ENCODE measurements at places on chromosomes 2 and 18. TPM values are rescaled to one million over a fixed set of nuclear protein-coding genes. Genes with fewer than 3 reads are reported as not detected.
A peak's percentile ranks its signal among the peaks of the same experiment; 100 is the strongest.

GRCh38 chr2:226652369-226652768 lies 147.3 kb downstream of the IRS1 start:
- no peak for DNase-seq
- peaks cover 8% of the 10 kb centered on the region for H3K4me1 ChIP-seq
- no peak overlapping the region for H3K4me3 ChIP-seq
- no peaks in the 10 kb centered on the region for H3K27me3 ChIP-seq
- H3K36me3 ChIP-seq, result no peaks in the 10 kb centered on the region
- peak overlapping the region; percentile 25 for H3K27ac ChIP-seq

DNA sequence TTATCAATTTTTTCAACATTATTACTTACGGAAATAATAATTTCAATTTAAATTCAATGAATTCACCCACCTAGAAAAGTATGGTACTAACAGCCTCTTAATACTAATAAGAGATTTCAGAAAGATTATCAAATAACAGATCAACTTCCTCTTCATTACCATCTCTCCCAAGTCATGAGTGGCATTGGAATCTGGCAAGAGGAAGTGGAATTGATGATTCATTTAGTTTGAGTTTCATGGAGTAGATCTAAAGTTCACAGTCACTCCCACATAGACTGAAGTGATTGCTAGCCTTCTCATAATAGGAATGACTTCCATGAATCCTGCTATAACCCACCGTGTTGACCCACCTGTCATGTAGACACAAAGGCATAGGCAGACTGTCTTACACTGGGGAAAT lies 77.7 kb upstream of the WDR75 start:
- H3K36me3 ChIP-seq, result no peaks in the 10 kb centered on the region
- H3K4me1 ChIP-seq, result no peaks in the 10 kb centered on the region
- H3K4me3 ChIP-seq, result no peak overlapping the region
- DNase-seq, result no peak

- no peak overlapping the region for H3K4me3 ChIP-seq
- H3K27me3 ChIP-seq, result no peaks in the 10 kb centered on the region
- H3K27ac ChIP-seq, result no peak overlapping the region
- no peaks in the 10 kb centered on the region for H3K4me1 ChIP-seq
- DNase-seq, result no peak
These were observed 10.2 kb downstream of the IAH1 start for GRCh38 chr2:9484533-9484932.

DNA sequence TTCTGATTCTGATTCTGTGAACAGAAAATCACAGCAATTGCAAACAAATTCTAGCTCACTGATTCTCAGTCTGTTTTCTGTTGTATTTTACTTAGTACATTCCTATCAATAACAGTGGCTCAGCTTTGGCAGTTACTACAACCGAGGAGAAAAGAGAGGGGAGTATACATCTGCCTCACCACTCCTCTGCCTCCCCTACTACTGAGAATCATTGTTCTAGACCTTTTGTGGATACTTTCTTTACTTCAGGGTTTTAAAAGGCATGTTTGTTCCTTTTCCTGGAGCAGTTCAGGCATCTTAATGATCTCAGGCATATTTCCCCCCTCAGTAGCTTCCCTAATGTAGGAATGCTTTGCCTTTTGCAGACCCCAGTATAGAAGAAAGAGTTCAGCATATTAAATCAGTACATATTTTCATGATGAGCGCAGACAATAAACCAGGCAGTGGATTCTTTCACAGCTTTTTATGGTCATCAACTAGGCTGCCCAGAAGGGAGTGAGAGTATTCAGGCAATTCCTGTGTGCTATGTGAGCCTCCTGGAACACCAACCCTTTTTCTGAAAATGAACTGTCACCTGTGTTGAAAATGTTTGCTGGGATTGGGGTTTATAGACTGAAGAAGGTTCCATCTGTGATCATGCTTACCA lies 10.3 kb downstream of the STAMBP start:
- H3K27me3 ChIP-seq, result no peaks in the 10 kb centered on the region
- no peak for DNase-seq
- no peaks in the 10 kb centered on the region for H3K4me1 ChIP-seq
- H3K27ac ChIP-seq, result no peak overlapping the region
- H3K36me3 ChIP-seq, result no peaks in the 10 kb centered on the region
- no peak overlapping the region for H3K4me3 ChIP-seq

DNA sequence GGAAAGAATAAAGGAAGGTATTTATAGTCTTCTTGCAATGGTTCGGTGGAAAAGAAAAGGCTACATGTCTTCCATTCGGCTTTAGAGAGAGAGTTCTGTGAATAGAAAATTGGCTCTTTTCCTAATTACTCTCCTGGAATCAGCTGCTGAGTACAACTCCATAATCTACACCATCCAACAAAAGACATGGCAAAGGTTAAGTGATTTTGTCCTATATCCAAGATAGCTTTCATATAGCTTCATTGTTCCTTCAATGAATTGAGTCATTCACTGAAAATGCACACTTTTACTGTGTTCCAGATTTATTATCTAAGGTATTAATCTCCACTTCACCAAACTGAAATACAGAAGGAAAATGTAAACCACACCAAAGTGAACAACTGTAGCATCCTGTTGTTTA lies 514.5 kb downstream of the LRRTM4 start:
- no peaks in the 10 kb centered on the region for H3K36me3 ChIP-seq
- H3K27ac ChIP-seq, result no peak overlapping the region
- no peaks in the 10 kb centered on the region for H3K4me1 ChIP-seq
- no peaks in the 10 kb centered on the region for H3K27me3 ChIP-seq
- no peak overlapping the region for H3K4me3 ChIP-seq

- no peak overlapping the region for H3K4me3 ChIP-seq
- H3K27ac ChIP-seq, result no peak overlapping the region
- DNase-seq, result no peak
- no peaks in the 10 kb centered on the region for H3K27me3 ChIP-seq
- H3K4me1 ChIP-seq, result no peaks in the 10 kb centered on the region
- no peaks in the 10 kb centered on the region for H3K36me3 ChIP-seq
These were observed 54.9 kb upstream of the CAPN13 start for GRCh38 chr2:30862054-30862651.

GRCh38 chr2:74927621-74928020 lies 30.8 kb upstream of the POLE4 start:
- H3K27ac ChIP-seq, result no peak overlapping the region
- no peaks in the 10 kb centered on the region for H3K36me3 ChIP-seq
- H3K4me3 ChIP-seq, result no peak overlapping the region
- H3K27me3 ChIP-seq, result no peaks in the 10 kb centered on the region
- no peak for DNase-seq

DNA sequence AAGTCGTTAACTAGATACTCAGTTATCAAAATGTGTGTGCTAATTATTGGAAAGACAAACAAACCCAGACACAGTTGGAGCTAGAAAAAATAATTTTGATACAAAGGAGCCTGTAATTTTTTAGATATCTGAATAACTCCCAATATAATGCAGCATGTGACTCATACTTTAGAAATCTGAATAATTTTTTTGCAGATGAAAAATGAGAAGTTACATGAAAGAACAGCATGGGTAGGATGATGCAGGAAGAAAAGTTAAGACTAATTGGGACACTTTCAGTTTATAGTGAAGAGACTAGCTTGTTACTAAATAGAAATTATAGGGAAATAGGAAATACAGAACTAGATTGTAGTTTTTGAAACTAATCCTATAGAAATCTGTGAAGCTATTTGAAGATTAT lies 945.8 kb downstream of the CBLN2 start:
- no peaks in the 10 kb centered on the region for H3K36me3 ChIP-seq
- H3K27me3 ChIP-seq, result no peaks in the 10 kb centered on the region

- H3K4me1 ChIP-seq, result no peaks in the 10 kb centered on the region
- no peak overlapping the region for H3K4me3 ChIP-seq
- no peaks in the 10 kb centered on the region for H3K27me3 ChIP-seq
- DNase-seq, result no peak
- H3K36me3 ChIP-seq, result no peaks in the 10 kb centered on the region
- no peak overlapping the region for H3K27ac ChIP-seq
These were observed 401.6 kb upstream of the TNP1 start for GRCh38 chr2:217261452-217261851.

- no peaks in the 10 kb centered on the region for H3K4me1 ChIP-seq
- no peaks in the 10 kb centered on the region for H3K36me3 ChIP-seq
- no peak overlapping the region for H3K4me3 ChIP-seq
- no peak for DNase-seq
- H3K27me3 ChIP-seq, result no peaks in the 10 kb centered on the region
These were observed 12.5 kb downstream of the SERPINB7 start for GRCh38 chr18:63787673-63788072.

- H3K27ac ChIP-seq, result no peak overlapping the region
- H3K27me3 ChIP-seq, result no peaks in the 10 kb centered on the region
- H3K4me1 ChIP-seq, result no peaks in the 10 kb centered on the region
These were observed 274.5 kb upstream of the PXDN start for GRCh38 chr2:2018713-2019410.

DNA sequence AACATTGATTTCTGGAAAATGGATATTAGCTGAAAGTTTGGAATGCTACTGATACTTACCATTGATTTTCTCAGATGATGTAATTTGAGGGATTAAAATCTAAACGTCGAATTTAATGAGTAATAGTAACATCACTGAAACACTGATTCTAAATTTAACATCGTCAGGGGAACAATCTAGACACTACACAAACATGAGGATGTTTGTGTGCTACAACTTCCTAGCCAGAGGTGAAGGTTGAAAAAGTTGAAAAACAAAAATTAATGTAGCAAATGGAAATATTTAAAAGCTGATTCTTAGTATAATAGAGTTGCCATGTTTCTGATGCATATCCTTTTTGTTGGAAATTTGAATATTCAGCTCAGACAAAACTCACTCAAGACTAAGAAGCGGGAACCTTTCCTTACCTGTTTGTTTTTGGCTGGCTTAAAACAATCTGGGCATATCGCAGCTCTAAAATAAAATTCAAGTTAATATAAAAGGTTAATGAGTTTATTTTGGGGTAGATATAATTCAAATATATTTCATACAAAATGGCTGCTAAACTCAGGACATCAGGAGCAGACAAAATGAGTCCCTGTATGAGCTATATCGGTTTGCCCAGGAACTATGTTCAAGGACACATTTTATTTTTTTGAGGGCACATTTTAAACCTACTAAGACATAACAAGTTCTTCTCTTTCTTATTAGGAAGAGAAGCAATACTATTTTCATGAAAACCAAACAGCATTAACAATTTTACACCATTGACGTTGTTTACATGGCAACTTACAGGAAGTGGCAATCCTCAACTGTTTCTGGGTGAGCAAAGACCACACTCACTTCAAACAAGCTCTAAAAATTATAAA lies 52.6 kb upstream of the PEX13 start:
- H3K36me3 ChIP-seq, result no peaks in the 10 kb centered on the region
- no peak overlapping the region for H3K27ac ChIP-seq
- DNase-seq, result no peak
- no peaks in the 10 kb centered on the region for H3K27me3 ChIP-seq
- H3K4me3 ChIP-seq, result no peak overlapping the region

DNA sequence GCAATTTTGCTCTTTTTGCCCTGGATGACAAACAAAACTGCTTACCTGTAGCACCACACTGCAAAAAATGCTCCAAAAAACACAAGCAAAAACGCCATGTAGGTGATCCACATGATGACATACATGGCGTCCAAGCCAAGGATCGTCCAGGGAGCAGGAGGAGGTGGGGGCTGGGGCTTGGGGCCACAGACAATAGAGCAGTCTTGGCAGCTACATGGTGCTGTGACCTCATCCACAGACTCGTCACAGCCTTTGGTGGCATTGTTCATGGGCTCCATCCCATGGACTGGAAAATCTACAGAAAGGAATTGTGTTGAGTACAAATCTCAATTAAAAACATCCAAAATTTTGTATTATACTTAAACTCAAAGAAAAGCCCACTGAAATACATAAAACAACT lies 26.1 kb downstream of the NPC1 start:
- H3K27me3 ChIP-seq, result no peaks in the 10 kb centered on the region
- H3K4me1 ChIP-seq, result no peaks in the 10 kb centered on the region
- H3K4me3 ChIP-seq, result no peak overlapping the region
- DNase-seq, result no peak
- no peak overlapping the region for H3K27ac ChIP-seq

Gene STEAP3
- total RNA-seq, result 49.8 TPM

Gene GALNT5
- total RNA-seq, result 1.6 TPM

Gene EGR4
- not detected for total RNA-seq

Gene SLC5A7
- total RNA-seq, result not detected

Gene MIB1
- total RNA-seq, result 55.2 TPM

Gene PGAP1
- total RNA-seq, result 16.1 TPM
